ENCODE measurements at places on chromosomes 13 and 19.

- no peak for DNase-seq
Observed at GRCh38 chr13:66212511-66212910, 1017.6 kb downstream of the PCDH9 start.

DNA sequence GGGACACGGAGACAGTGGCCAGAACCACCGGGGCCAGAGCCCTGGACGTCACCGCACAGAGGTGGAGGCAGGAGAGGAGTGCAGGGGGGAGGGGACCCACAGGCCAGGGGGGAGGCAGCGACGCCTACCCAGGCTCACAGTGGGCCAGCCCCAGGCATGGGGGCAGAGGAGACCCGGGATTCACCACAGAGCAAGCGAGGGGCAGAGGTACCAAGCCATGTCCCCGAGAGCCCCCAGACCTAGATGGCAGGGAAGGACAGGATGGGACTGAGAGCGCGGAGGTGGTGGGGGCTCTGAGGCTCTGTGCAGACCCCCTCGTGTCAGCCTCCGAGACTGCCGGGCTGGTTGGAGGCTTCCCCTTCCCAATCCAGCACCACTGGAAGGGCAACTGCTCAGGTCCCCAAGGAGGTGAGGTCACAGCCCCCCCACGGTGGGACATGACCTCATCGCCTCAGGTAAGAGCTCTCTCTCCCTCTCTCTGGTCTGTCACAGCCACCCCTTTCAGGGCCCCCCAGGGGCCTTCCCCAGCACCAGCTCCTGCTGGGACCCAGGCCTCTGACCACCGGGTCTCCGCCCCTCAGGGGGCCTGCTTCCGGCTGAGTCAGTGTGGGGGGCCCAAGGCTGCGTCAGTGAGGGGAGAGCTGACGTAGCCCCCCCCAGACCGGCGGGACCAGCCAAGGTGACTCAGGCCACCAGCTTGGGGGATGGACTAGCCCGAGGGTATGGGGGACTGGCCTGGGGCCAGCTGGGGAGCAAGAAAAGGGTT lies 2.2 kb upstream of the IL11 start:
- DNase-seq = no peak

DNA sequence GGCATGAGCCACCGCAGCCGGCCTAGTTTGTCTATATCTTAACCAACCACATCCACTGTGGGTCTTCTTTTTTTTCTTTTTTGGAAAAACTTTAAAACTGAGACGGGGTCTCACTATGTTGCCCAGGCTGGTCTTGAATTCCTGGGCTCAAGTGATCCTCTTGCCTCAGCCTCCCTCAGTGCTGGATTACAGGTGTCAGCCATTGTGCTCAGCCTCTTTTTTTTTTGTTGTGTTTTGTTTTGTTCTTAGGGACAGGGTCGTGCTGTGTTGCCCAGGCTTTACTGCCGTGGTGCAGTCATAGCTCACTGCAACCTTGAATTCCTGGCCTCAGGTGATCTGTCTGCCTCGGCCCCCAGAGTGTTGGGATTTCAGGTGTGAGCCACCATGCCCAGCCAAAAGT lies 7.4 kb downstream of the SNRNP70 start:
- DNase-seq = no peak

GRCh38 chr13:37114250-37114649 lies 8.8 kb upstream of the CSNK1A1L start:
- no peak for DNase-seq

GRCh38 chr13:91278888-91279287 lies 68.6 kb upstream of the MIR17HG start:
- no peak for DNase-seq

DNA sequence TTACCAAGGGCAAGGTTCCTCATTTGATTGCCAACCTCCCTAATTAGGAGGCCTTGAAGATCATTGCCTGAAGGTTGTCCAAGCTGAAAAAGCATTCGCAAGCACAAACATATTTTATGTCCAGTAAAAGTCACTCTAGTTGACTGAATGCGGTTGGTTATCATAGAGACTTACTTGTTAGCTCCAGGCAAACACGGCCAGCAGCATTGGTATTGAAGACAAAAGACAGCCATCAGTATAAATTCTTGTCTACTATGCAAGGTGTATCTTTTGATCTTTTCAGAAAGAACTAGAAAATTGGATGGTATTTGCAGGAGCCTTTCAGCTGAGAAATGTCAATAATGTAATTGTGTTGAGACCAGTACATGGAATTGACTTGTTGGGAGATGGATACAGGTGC lies 129.9 kb downstream of the GPC6 start:
- DNase-seq = no peak

GRCh38 chr13:92136449-92137155 lies 738.2 kb downstream of the GPC5 start:
- DNase-seq = no peak

- DNase-seq = no peak
Observed at GRCh38 chr19:29587059-29587458, 19.0 kb upstream of the POP4 start.

DNA sequence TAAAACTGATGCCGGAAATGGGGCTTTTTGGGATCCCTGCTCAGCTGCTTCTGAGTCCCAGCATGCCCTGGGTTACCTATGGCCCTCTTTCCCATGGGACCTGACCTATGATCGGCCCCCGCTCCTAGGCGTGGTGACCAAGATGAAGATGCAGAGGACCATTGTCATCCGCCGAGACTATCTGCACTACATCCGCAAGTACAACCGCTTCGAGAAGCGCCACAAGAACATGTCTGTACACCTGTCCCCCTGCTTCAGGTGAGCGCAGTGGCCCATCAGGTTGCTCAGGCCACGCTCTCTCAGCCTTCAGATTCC lies 1.5 kb downstream of the RPS11 start:
- DNase-seq = no peak

DNA sequence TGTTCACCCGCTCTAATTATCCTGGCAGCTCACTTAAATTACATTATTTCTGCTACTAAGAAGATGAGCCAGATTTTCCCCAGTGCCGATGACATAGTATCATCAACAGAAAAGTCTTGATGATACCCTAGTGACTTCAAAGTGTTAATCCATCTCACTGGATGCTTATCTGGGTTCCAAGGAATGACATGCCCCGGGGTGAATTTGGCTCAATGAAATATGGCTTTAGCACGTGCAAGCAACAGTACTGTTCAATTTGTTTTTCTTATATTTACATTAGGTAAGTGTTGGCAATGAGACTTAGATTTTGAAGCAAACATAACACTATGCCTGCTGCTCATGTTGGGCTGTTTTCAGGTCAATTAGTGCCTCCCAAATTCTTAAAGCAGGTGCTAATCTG lies 548.2 kb upstream of the SLITRK1 start:
- DNase-seq = no peak

DNA sequence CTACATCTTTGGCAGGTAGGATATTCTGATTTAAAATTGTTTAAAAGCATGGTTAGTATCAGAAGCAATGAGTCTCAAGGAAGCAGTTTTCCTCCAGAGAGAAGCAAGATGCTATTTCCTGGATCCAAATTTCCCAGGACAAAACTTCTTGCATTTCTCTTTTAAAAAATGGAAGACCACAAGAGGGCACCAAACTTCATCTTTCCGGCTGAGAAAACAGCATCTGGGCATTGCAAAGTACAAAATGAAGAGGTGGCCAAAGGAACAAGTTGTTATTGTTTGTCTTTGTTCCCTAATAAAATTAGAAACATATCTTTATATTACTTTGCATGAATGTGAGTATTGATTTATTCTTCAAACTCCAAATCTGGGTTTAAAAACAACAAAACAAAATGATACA lies 60.0 kb upstream of the LRCH1 start:
- DNase-seq = no peak

- no peak for DNase-seq
Observed at GRCh38 chr19:58477871-58478270, 1.7 kb downstream of the ZNF446 start.

- no peak for DNase-seq
Observed at GRCh38 chr19:15913384-15913783, 15.5 kb upstream of the CYP4F2 start.

- DNase-seq = no peak
Observed at GRCh38 chr19:5308451-5309437, 31.9 kb downstream of the PTPRS start.

DNA sequence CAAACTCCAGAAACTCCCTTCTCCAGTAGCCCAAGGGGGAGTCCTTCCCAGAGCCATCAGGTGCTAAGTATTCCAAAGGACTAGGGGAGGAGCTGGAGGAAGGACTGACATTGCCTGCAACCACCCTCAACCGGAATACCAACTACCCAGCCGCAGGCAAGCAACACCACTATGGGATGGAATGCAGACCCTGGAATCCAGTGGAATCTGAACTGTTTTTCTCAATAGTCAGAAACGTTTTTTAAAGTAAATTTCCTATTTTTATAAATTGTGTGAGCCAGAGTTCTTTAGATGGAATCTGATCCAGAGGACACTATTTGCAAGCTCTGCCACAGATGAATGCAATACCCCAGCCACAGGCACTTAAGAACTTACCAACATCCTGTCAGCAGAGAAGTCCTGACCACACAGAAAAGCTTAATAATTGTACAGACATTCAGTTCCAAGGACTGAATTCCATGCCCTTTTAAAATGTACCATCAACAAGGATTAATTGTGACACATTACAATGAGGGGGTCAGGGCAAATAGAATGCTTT lies 92.1 kb downstream of the USP12 start:
- DNase-seq = no peak

GRCh38 chr13:86878781-86879180 lies 792.4 kb upstream of the SLITRK5 start:
- no peak for DNase-seq

- DNase-seq = peak; percentile 93
Observed at GRCh38 chr19:38769635-38770211, 3.6 kb downstream of the LGALS7 start.

GRCh38 chr13:67023130-67023876 lies 206.8 kb downstream of the PCDH9 start:
- no peak for DNase-seq

- no peak for DNase-seq
Observed at GRCh38 chr13:32045537-32045936, 14.0 kb downstream of the FRY start.

Data from stimulated activated CD4-positive, alpha-beta T cell treated with anti-CD3 and anti-CD28 coated beads, Interleukin-1b, Interleukin-23, amount 100 ng/mL, for 4 hours (primary cell).